ENCODE measurements at places on chromosomes 7 and 10.

- no peak overlapping the region for H3K4me3 ChIP-seq
- no peaks in the 10 kb centered on the region for H3K27me3 ChIP-seq
- DNase-seq, result no peak
Measured at GRCh38 chr10:86770412-86770960, 14.1 kb downstream of the BMPR1A start.

DNA sequence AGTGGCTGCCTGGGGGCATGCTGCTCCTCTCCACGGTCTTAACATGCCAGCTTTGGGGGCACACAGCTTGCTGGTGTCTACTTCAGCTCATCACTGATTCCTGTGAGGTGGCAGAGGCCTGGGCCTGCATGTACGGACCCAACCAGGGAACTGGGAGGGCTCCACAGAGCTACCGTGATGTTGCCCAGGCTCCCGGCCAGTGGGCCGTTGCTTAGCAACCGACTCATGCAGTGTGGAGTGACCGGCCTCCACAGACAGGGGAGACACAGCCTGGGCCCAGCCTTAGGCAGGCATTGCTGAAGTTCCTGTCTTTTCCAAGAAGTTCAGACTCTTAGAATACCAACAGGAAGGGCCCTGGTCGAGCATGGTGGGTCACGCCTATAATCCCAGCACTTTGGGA lies 25.8 kb upstream of the SH2B2 start:
- H3K4me3 ChIP-seq, result no peak overlapping the region
- H3K27me3 ChIP-seq, result no peaks in the 10 kb centered on the region
- no peak overlapping the region for H3K27ac ChIP-seq
- DNase-seq, result no peak
- peaks cover 3% of the 10 kb centered on the region for H3K36me3 ChIP-seq

- no peaks in the 10 kb centered on the region for H3K4me1 ChIP-seq
- no peak overlapping the region for H3K27ac ChIP-seq
- H3K27me3 ChIP-seq, result peaks cover 64% of the 10 kb centered on the region
- H3K4me3 ChIP-seq, result no peak overlapping the region
Measured at GRCh38 chr7:34762764-34763163, 104.7 kb downstream of the NPSR1 start.

DNA sequence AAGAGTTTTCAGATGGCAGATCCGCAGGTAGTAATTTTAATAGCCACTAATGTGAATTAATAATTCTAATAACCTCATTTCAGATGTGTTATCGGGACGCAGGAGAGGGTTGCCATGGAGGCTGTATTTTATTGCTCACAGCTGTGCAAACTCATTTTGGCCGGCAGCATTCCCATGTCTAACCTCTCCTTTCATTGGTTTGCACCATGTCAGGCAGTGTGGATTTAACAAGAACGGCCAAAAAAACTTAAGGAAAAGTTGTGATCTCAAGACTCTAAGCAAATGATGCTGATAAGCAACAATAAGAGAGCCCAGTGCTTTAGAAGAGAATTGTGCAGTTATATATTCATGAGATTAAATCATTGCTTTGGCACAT lies 88.7 kb upstream of the NRP1 start:
- DNase-seq, result no peak
- no peak overlapping the region for H3K27ac ChIP-seq
- peaks cover 6% of the 10 kb centered on the region for H3K4me1 ChIP-seq

DNA sequence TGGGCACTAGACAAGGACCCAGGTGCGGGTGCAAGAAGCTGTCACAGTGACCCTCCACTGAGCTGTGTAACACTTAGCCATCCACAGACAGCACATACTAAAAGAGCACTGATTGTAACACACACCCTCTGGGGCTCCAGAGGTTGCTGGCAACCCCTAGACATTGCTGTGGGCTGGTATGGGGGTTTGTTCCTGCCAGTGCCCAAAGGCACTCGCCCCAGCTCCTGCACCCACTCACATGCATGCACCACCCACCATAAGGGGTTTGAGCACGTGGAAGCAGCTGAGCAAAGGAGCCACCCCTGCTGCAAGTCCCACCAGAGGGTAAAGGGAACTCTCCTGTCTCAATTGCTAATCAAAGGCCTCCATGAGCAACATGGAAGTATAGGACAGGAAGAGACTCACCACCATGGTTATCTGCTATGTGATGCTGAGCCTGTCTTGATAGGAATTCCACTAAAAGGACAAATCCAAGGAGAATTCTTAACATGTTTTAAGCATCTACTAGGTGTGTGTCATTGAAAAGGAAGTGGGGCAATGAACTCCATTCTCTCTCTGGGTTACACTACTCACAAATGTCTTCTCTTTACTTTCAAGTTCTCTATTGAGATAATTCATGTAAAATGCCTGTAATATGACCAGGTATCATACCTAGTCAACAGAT lies 103.1 kb downstream of the GFRA1 start:
- H3K4me1 ChIP-seq, result no peaks in the 10 kb centered on the region
- H3K36me3 ChIP-seq, result no peaks in the 10 kb centered on the region
- no peak for DNase-seq
- H3K27me3 ChIP-seq, result no peaks in the 10 kb centered on the region
- H3K4me3 ChIP-seq, result no peak overlapping the region

- H3K36me3 ChIP-seq, result no peaks in the 10 kb centered on the region
- H3K4me3 ChIP-seq, result no peak overlapping the region
- peaks cover 17% of the 10 kb centered on the region for H3K27me3 ChIP-seq
Measured at GRCh38 chr10:1157615-1157933, 101.4 kb downstream of the WDR37 start.

- no peaks in the 10 kb centered on the region for H3K4me1 ChIP-seq
- no peak overlapping the region for H3K27ac ChIP-seq
- H3K4me3 ChIP-seq, result no peak overlapping the region
- no peaks in the 10 kb centered on the region for H3K36me3 ChIP-seq
- DNase-seq, result no peak
Measured at GRCh38 chr10:79435271-79436065, 10.0 kb downstream of the ZCCHC24 start.

DNA sequence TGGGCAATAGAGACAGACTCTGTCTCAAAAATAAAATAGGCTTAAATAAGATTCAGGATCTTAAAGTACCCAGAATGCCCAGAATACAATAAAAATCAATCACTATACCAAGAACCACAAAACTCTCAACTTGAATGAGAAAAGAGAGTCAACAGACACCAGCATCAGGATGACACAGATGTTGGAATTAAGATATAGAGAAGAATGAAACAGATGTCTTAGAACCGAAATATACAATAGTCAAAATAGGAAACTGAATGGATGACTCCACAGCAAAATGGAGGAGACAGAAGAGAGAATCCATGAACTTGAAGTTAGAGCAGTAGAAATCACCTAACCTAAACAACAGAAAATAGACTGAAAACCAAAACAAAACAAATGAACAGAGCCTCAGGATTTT lies 29.6 kb downstream of the POR start:
- no peak overlapping the region for H3K4me3 ChIP-seq
- DNase-seq, result no peak
- no peaks in the 10 kb centered on the region for H3K27me3 ChIP-seq
- H3K27ac ChIP-seq, result no peak overlapping the region
- H3K36me3 ChIP-seq, result peaks cover 3% of the 10 kb centered on the region

GRCh38 chr10:103049237-103049636 lies 131.1 kb downstream of the CNNM2 start:
- H3K36me3 ChIP-seq, result peaks cover 1% of the 10 kb centered on the region
- DNase-seq, result no peak
- H3K4me1 ChIP-seq, result peaks cover 12% of the 10 kb centered on the region
- H3K27me3 ChIP-seq, result no peaks in the 10 kb centered on the region
- H3K4me3 ChIP-seq, result no peak overlapping the region
- no peak overlapping the region for H3K27ac ChIP-seq

- H3K4me1 ChIP-seq, result no peaks in the 10 kb centered on the region
- H3K36me3 ChIP-seq, result no peaks in the 10 kb centered on the region
- no peak overlapping the region for H3K27ac ChIP-seq
- H3K4me3 ChIP-seq, result no peak overlapping the region
- DNase-seq, result no peak
Measured at GRCh38 chr7:84950836-84951235, 236.0 kb downstream of the SEMA3D start.

GRCh38 chr10:2881720-2882620 lies 185.4 kb upstream of the PFKP start:
- H3K27ac ChIP-seq, result no peak overlapping the region
- DNase-seq, result no peak
- no peak overlapping the region for H3K4me3 ChIP-seq
- H3K36me3 ChIP-seq, result no peaks in the 10 kb centered on the region
- peaks cover 29% of the 10 kb centered on the region for H3K27me3 ChIP-seq

GRCh38 chr10:75646218-75646915 lies 214.9 kb downstream of the LRMDA start:
- DNase-seq, result no peak
- no peaks in the 10 kb centered on the region for H3K36me3 ChIP-seq
- no peaks in the 10 kb centered on the region for H3K4me1 ChIP-seq
- no peak overlapping the region for H3K27ac ChIP-seq

GRCh38 chr7:22447008-22447407 lies 53.0 kb downstream of the STEAP1B start:
- peaks cover 35% of the 10 kb centered on the region for H3K27me3 ChIP-seq
- no peaks in the 10 kb centered on the region for H3K36me3 ChIP-seq
- no peak for DNase-seq

DNA sequence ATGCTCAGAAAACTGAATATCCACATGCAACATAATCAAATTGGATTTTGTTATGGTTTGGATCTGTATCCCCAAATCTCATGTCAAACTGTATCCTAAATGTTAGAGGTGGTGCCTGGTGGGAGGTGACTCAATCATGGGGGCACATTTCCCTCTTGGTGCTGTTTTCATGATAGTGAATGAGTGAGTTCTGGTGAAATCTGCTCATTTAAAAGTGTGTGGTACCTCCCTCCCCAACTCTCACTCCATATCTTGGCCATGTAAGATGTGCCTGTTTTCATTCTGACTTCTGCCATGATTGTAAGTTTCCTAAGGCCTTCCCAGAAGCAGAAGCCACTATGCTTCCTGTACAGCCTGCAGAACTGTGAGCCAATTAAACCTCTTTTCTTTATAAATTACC lies 239.6 kb upstream of the KLF14 start:
- H3K27me3 ChIP-seq, result no peaks in the 10 kb centered on the region
- DNase-seq, result no peak
- peaks cover 62% of the 10 kb centered on the region for H3K4me1 ChIP-seq
- peaks cover 31% of the 10 kb centered on the region for H3K36me3 ChIP-seq
- H3K27ac ChIP-seq, result peak overlapping the region; percentile 50

DNA sequence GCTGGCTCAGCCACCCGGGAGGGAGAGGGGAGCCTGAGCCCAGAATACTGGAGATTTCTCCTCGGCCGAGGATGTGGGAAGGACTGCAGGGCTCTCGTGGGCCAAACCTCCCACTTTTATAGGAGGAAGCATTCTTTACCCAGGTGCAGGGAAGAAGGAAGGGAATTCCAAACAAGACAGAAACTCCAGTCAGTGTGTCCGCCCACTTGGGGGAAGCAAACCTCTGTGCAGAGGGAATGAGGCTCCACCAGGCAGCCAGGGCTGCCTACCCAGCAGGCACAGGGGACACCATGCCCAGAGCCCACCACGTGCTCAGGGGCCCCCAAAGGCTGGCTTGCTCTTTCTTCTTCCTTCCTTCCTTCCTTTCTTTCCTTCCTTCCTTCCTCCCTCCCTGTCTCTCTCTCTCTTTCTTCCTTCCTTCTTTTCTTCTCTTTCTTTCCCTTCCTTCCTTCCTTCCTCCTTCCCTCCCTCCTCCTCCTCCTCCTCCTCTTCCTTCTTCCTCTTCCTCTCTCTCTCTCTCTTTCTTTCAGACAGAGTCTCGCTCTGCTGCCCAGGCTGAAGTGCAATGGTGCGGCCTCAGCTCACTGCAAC lies 15.4 kb upstream of the FZD9 start:
- no peak for DNase-seq
- H3K27me3 ChIP-seq, result no peaks in the 10 kb centered on the region
- H3K27ac ChIP-seq, result no peak overlapping the region
- no peaks in the 10 kb centered on the region for H3K36me3 ChIP-seq
